A172 (cell line): ENCODE measurements at places on chromosomes 3 and 15. TPM values are rescaled to one million over a fixed set of nuclear protein-coding genes. Genes with fewer than 3 reads are reported as not detected.

The SYNPR gene
- not detected in 2 replicates for total RNA-seq

The COL6A5 gene
- total RNA-seq = under 0.01 TPM in 2 replicates

The GRAMD1C gene
- 1.0 and 1.1 TPM in 2 replicates for total RNA-seq

The DAZL gene
- not detected in 2 replicates for total RNA-seq

The FMN1 gene
- total RNA-seq = 0.36 and 0.95 TPM in 2 replicates

The GOLGA8S gene
- not detected in 2 replicates for total RNA-seq

The SEMA3F gene
- total RNA-seq = 3.5 and 11.1 TPM in 2 replicates

The ATP13A5 gene
- total RNA-seq = not detected in 2 replicates

The CNTN4 gene
- not detected in 2 replicates for total RNA-seq

The RTP3 gene
- total RNA-seq = not detected in 2 replicates

The GMPPB gene
- 25.6 and 27.3 TPM in 2 replicates for total RNA-seq

The NMB gene
- total RNA-seq = 0.53 and 2.8 TPM in 2 replicates

The TIMP4 gene
- total RNA-seq = 6.1 and 8.6 TPM in 2 replicates

The SPSB4 gene
- total RNA-seq = 1.1 and 2.9 TPM in 2 replicates

The CCR4 gene
- not detected in 2 replicates for total RNA-seq

The DTX3L gene
- total RNA-seq = 26.1 and 26.3 TPM in 2 replicates

The TEX9 gene
- total RNA-seq = 9.0 and 15.3 TPM in 2 replicates

- DNase-seq = no peak
Observed at GRCh38 chr3:77324105-77324504, 284.2 kb downstream of the ROBO2 start.

GRCh38 chr15:73822998-73823397 lies 50.4 kb upstream of the TBC1D21 start:
- DNase-seq = peak; percentile 37

- peak; percentile 87 for DNase-seq
Observed at GRCh38 chr3:194312743-194313281, 38.3 kb downstream of the CPN2 start.

- peak; percentile 50 for DNase-seq
Observed at GRCh38 chr3:10219737-10220136, 28.5 kb upstream of the TATDN2 start.

DNA sequence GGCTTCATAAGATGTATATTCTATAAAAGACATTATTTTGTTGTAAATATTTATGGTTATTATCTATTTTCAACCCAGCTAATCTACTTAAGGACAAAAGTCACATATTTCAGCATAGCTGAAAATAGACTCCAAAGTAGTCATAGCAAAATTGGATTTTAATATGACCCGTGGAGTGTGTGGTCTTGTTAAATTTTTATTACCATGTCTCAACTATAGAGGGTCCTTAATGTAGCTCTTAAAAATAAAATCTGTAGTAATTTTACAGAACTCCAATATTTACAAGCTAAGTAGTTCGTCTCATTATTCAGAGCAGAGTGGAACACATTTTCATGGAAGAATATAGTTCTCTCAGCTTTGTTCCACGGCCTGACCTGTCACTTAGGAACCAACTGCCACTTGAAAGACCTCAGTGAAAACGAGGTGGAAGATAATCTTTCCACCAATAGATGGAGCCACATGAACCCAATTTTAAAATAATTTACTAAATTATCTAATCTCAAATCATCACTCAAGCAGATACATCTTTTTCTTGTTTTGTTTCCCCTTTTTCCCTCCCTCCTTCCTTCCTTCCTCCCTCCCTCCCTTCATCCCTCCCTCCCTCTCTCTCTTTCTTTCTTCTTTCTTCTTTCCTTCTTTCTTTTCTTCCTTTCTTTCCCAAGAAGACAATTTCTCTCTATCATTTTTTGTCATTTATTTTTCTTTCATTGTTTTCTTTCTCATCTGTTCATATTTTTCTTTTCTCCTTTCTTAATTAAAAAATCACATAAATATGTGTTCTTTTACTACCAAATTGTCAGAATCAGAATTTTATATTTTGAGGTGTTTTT lies 97.2 kb downstream of the CLDN1 start:
- DNase-seq = peak; percentile 50

GRCh38 chr3:72977060-72977808 lies 19.4 kb upstream of the PPP4R2 start:
- DNase-seq = no peak

DNA sequence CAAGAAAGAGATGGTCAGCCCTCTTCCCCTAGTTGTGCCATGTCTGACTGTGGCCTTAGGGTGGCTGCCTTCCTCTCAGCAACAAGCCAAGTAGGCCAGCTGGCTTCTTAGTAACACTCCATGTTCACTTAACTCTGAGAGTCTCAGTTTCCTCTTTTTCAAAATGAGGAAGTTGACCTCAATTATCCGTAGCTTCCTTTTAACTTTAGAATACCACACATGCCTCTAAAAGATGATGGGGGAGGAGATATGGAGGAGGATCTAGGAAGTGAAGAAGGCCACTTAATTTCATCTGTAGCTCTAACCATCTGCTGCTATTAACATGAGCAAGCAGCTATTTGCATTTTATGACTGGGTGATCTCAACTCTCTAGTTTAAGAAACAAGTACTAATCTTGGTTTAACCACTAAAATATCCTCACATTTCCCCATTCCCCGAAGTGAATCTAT lies 32.9 kb downstream of the CD200R1L start:
- no peak for DNase-seq

GRCh38 chr3:107227091-107227490 lies 150.1 kb upstream of the CCDC54 start:
- DNase-seq = peak; percentile 60

- no peak for DNase-seq
Observed at GRCh38 chr3:124927574-124928045, 6.9 kb downstream of the MUC13 start.

DNA sequence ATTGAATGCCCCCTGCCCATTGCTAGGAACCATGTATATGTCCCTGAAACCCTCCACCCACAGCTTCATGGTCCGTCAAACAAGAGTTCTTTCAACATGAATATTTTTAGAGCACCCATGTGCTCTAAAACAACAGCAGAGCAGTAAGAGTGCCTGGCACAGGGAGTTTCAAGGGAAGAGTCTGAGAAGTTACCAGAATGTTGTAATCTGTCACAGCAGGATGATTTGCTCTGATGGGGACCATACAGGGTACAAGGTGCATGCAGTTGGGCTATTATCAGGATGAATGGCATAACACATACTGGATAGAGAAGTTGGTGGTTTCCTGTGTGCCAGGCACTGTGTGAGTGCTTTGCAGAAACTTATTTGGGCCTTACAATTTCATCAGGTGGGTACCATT lies 27.8 kb upstream of the FLNB start:
- DNase-seq = no peak

GRCh38 chr15:63826528-63826927 lies 7.2 kb downstream of the HERC1 start:
- no peak for DNase-seq

- no peak for DNase-seq
Observed at GRCh38 chr3:18114894-18115293, 310.2 kb downstream of the SATB1 start.

GRCh38 chr3:53518495-53518981 lies 24.1 kb downstream of the CACNA1D start:
- DNase-seq = no peak

DNA sequence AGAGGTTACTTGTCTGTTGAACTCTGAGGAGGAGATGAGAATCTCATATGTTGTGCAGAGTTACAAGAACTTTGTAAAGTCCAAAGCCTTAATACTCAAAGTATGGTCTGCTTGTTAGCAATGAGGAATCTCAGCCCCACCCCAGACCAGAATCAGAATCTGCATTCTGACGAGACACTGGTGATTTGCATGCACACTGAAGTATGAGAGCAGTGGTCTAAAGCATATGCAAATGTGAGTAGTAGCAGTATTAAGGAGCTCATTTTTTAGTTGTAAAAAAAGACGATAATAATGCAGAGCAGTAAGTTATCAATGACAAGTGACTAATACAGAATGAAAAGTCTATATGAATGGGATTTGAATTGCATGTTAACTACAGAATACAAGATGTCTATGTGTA lies 327.7 kb downstream of the RYR3 start:
- DNase-seq = no peak

- no peak for DNase-seq
Observed at GRCh38 chr15:78225783-78226541, 8.4 kb downstream of the ACSBG1 start.

DNA sequence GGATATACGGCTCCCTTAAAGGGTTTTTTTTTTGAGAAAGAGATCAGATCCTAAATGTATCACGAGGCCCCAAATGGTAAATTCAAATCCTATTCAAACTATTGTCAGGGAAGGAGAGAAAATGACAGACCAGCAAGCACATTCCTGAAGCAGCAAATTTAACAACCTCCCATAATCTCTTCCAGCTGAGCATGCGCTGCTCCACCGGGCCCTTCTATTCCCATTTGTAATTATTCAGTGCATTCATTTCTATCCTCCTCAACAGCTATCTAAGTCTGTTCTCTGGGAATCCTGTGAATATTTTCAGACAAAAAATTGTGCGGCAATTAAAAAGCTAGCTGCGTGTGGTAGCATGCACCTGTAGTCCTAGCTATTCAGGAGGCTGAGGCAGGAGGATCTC lies 43.2 kb downstream of the MAGI1 start:
- DNase-seq = no peak

DNA sequence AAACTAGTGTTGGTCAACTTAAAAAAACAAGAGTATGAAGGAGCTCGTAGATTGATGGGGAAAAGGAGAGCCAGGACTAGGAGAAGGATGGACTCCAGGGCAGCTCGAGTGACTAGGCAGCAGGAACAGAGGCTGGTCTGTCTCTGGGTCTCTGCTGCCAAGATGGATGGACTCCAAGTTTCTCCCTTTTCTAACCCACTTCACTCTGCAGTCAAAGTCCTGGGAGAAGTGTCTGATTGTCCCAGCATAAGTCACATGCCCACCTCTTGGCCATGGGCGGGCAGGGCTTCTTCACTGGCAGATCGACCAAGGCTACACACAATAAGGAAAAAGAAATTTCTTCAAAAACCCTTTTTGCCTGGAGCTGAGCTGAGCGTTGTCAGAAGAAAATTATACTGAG lies 9.2 kb upstream of the EPB42 start:
- no peak for DNase-seq

GRCh38 chr3:54056521-54056920 lies 65.8 kb upstream of the CACNA2D3 start:
- DNase-seq = peak; percentile 28

DNA sequence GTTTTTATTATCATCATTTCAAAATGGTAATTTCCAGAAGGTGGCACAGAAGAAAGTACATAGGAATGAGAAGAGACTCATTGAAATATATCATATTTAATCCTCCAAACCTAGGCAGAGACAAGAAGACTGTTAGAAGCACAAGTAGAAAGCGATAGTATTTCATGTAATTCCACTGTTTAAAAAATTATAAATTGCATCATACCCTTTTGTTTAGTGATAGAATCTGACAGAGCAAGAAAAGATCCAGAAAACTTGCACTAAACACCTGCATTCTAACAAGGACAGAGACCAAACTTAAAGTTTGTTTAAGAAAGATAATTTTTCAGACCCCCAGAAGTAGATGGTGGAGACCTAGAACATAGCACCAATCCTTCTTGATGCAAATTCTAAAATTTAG lies 56.9 kb upstream of the CD96 start:
- no peak for DNase-seq

- DNase-seq = no peak
Observed at GRCh38 chr15:33693166-33693800, 275.0 kb upstream of the CHRM5 start.

- DNase-seq = no peak
Observed at GRCh38 chr15:61049028-61049427, 180.1 kb downstream of the RORA start.

- no peak for DNase-seq
Observed at GRCh38 chr3:32495609-32496008, 7.0 kb downstream of the CMTM6 start.

DNA sequence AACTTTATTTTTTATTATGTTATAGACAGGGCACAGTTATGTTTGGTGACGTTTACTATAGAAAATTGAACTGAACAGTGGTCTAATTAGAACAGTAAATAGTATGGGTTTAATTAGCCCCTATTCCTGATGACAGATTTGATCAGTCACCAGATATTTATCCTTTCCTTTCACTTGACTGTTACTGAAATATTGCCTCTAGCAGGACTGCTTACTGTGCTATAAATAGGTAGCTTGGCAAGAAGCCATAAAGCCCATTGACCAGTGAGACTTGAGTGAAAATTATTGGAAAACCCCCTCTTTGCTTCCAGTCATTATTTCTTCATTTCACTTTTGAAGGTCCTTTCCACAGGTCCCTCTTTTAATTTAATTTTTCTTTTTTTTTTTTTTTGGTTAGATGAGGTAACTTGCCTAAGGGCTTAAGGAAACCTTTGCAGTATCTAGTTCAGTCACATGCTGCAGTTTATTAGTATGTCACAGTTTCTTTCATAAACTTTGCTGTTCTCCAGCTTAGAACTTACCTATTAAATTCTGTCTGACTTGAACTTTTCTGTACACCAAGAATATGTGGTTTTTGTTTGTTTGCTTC lies 115.6 kb downstream of the ADAMTSL3 start:
- DNase-seq = no peak

DNA sequence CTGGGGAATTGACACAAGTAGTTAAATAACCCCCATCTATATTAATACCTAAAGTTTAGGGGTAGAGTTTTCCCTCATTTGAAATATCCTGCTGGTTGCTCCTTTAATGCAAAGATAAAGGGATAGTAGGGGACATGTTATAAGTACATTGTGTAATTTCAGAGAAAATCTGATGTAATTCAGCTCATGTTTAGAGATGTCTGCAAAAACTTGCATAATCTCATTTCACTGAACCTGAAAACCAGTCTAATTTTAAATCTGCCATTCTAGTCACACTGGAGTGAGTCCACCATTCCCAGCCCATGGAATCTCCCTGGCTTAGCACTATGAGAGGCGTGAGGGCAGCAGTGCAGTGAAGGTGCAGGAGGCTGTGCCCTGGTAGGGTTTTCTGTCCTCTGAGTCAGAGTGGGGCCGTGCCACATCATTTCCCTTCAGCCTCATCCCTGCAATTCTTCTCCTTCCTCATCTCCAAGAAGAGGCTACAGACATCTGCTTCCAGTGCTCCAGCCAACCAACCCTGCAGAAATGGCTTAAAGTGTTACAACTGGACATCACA lies 246.3 kb upstream of the UMPS start:
- DNase-seq = peak; percentile 15

- no peak for DNase-seq
Observed at GRCh38 chr15:70091726-70092463, 5.8 kb downstream of the TLE3 start.

- DNase-seq = peak; percentile 52
Observed at GRCh38 chr15:92808598-92809063, 91.5 kb upstream of the CHD2 start.

DNA sequence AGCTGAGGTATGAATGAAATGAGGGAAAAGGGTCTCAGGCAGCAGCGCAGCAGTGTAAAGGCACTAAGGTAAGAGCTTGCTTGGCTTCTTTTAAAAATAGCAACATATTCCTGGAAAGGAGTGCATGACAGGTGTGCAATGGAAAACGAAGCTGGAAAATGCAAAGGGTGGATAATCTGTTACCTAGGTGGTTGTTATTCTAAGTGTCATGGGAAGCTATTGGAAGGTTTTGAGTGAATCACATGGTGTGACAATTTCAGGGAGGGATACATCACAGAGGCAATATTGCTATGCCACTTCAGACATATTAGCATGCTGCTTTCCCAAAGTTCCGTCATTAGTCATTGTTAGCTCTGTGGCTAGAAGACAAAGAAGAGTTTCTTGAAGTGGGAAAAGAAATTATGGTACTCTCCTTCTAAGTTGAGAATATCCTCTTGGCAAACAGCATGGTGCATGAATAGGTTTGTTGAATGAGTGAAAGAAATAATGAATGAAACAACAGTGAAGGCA lies 28.7 kb upstream of the TMEM45A start:
- no peak for DNase-seq
